ENCODE measurements at places on chromosomes 7 and 10. TPM values are rescaled to one million over a fixed set of nuclear protein-coding genes. Genes with fewer than 3 reads are reported as not detected.

DNA sequence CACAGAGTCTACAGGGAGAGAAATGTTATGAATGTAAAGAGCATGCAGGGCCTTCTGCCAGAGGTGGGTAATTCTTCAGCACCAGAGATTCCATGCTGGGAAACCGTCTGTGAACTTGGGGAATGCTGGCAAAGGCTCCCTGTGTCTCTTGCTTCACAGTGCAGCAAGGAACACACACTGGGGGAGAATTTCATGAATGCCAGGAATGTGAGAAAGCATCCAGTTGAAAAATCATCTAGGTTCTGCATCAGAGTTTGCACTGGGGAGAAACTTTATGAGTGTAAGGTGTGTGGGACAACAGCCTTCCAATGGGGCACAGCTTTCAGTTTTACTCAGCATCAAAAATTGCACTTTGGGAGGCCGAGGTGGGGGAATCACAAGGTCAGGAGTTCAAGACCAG lies 224.3 kb upstream of the IGFBP3 start:
- no peak for DNase-seq

DNA sequence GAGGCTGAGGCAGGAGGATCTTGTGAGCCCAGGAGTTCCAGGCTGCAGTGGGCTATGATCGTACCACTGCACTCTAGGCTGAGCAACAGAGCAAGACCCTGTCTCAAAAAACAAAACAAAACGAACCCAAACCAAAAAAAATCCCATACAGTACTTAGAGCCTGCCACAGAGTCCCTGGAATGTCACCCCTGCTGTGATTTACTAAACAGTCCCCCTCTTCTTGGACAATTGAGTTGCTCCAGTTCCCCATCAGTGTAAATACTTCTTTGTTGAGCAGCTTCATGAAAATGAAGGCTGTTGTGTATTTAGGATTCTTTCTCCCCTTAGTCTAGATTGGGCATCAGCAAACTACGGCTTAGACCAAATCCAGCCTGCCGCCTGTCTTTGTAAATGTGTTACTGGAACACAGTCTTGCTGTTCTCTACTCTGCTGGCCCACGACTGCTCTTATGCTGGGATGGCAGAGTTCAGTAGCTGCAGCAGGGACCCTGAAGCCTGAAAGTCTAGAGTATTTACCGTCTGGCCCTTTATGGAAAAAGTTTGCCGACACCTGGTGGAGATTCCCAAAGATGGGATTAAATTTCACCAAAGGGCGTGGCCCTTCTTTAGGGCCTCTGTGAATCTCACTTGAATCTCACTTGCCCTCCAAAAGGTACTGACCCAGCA lies 57.8 kb downstream of the PALD1 start:
- no peak for DNase-seq

DNA sequence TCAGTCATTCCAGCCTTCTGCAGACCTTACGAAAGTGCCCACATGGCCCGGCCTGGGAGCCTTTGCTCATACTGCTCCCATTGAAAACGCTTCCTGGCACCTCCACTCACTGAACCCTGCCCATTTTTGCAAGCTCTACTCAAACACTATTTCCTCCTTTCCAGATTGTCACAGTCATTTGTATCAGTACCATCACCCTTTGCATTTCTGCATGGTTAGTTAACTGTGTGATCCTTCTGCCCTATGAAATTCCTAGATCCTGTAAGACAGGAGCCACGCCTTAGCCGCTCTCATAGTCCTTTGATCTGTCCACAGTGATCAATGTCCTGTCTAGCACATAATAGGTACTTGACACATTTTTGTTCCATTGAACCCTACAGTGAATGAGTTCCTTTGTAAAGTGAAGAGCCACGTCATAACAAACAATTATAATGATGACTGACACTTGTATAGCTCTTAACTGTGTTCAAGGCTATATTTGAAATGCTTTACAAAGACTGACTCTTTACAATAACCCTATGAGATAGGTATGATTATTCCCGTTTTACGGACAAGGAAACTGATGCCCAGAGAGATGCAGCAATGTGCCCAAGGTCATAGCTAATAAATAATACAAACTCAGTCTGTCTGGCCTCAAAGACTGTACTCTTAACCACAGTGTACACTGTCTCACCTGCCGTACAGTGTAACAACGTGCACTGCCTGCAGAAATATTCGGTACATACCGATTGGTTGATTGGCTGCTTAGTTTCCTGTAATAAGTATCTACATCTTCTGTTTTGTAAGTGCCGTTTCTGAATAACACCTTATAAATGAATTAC lies 16.6 kb upstream of the ITIH2 start:
- DNase-seq, result no peak

- no peak for DNase-seq
These were observed 55.5 kb downstream of the SYPL1 start for GRCh38 chr7:106056513-106057203.

IFIT1 gene
- total RNA-seq, result 7.4 TPM

RGS10 gene
- 63.6 TPM for total RNA-seq
